WERI-Rb-1 (cell line): ENCODE measurements at places on chromosomes 3 and 15.
A peak's percentile ranks its signal among the peaks of the same experiment; 100 is the strongest.

DNA sequence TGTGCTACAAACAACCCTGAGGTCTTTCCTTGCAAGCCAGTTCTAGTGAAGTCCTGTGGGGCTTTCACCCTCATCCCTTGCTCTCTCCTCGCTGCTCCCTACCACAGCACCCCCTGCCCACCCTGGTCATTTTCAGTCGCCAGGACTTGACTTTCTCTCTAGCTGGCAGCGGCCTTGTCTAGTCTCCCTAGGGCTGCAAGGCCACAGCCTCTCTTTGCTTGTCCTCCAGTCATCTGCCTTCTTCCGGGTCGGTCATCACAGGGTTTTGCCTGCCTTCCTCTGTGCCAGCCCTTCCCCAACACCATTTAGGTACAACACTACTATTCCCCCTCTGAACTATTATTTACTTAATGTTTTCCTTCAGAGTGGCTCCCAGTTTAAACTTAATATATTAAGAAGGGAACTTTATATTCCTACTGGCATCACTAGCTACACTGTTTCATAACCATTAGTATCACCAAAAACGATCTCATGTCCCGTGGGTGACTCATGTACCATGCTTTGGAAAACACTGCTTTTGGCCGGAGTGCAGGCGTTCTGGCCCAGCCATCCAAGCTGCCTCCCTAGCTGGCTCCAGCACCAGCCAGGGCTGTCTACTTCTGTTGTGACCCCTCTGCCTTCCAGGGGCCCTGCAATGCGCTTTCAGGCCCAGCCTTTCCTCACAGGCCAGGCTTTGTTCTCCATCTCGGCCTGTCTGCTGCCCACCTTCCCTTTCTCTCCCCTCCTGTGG lies 21.4 kb downstream of the FAH start:
- DNase-seq: no peak

GRCh38 chr3:196287090-196287439 lies 461 bp downstream of the PCYT1A start:
- DNase-seq: no peak

DNA sequence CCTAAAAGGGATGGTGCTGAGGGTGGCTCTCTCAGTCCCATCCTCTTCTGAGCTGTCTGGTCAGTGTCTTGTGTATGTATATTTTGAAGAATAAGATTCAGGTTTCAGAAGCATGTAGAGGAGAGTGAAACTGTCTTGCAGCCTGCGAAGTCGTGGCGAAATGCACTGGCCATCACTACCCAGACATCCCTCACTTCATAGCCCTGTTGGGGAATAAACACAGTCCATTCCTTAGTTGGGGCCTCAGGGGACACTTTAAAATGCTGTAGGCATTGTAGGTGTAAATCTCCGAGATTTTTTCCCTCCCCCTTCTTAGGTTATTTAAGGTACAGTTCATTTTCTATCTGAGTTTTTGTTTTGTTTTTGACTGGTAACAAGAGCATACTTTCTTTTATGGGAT lies 93.8 kb downstream of the DNASE1L3 start:
- DNase-seq: no peak

- no peak for DNase-seq
Observed at GRCh38 chr3:37694284-37694675, 167.4 kb upstream of the CTDSPL start.

- no peak for DNase-seq
Observed at GRCh38 chr15:51883271-51883837, 53.9 kb downstream of the TMOD3 start.

DNA sequence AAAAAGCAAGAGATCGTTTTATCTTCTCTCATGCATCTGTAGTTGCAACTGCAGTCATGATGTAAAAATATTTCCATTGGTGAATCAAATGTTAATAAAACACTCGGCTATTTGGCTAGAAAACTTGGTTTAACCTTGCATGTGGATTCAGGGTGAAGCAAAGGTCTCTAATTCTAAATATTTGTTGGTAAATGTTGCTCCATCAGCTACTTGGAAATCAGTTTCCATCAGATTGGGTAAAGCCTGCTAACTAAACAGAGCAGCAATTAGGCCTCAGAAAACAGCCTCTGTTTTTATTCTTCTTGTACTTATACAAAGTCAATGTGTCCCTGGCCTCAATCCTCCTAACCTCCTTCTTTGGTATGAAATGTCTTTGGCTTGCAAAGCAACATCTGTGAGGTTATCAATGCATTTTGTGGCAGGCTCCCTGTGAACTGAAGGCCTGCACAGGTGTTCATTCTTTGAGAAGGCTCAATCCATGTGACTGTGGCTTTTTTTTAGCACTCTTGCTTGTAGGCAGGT lies 312.3 kb downstream of the WDR72 start:
- DNase-seq: no peak

DNA sequence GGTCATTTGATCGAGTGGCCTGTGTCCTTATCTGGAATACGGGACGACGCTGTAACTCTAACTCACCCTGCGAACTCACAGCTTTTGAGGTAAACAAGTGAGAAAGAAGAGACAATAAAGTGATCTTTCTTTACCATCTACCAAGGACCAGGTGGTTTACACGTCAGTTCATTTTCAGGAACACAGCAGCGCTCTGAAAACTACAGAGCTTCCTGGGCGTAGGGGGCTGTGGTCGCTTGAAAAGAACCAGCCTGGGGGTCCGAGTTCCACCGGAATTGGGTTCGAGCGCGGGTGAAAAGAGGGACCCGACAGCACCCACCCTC lies 357 bp downstream of the KIAA1143 start:
- DNase-seq: no peak

DNA sequence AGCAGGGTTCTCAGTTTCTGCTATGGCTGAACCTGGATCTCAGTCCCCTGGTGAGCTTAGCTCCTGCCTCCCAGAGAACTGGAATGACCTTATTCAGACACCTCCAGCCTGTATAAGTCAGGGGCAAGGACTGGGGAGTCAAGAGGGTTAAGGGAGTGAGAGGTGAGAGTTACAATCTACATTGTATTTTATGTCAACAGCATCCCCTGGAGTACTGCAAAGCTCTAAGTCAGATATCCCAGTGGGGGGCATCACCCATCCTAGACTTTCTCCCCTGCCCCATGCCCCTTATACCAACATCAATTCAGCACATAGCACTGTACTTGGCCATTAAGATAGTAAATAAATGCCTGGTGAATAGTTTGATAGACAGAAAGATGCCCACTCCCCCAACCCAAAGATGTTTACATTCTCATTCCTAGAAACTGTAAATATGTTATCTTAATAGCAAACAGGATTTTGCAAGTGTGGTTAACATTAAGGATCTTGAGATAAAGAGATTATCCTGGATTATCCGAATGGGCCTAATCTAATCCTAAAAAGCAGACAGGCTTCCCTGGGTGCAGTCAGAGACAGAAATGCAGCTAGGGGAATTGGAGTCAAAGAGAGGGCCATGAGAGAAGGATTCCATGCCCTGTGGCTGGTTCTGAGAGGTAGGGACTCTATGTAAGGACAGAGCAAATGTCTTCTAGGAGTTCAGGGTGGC lies 132.3 kb upstream of the RASGRP1 start:
- DNase-seq: peak; percentile 42

DNA sequence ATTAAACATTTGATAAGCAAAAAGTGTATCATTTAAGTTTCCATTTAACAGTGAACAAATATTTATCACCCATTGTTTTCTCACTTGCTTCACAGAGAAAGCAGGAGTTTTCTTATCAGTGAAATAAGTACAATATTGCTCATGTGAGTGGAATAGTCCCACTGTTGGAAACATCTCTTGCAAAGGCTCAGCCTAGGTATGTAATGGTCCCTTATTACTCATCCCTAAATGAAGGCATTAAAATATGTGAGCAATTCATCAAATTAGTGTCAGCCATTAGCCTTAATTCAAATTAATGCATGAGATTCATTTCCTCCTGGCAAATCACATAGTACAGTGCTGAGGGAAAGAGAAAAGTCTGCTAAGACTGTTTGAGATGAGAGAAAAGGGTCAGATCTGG lies 9.6 kb upstream of the FMN1 start:
- no peak for DNase-seq

DNA sequence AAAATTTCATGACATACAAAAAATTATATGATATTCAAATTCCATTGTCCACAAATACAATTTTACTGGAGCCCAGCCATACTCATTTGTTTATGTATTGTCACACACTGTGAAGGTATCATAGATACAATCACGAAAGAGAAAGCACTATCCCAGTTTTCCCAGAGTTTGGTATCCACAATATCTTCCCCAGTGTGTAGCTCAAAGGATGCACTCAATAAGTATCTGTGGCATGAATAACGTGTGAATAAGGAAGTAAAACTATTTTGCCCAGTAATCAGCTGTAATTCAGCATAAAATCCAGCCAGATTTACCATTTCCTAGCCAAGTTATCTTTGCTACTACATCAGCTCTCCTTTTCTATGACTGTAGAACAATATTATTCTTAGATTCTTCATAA lies 131.3 kb upstream of the KCNMB2 start:
- DNase-seq: no peak

- no peak for DNase-seq
Observed at GRCh38 chr15:36917411-36918267, 182.7 kb downstream of the MEIS2 start.

DNA sequence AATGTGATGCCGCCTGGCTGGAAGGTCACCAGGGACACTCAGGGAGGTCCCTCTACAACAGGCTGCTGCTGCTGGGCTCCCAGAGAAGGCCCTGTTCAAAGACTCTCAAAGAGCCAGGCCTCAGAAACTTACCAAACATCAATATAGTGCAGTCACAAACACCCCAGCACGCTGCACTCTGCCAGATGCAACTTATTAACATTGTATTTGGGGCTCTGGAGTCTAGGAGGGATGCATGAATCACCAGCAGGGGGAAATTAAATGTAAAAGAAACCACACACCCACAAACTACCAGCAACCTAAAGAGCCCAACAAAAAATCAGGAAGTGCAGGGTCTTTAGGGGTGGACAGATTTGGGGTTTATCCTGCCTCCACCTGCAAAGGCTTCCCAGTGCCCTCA lies 74.6 kb upstream of the SPATA12 start:
- DNase-seq: no peak

GRCh38 chr15:24943361-24943760 lies 11.4 kb upstream of the SNRPN start:
- DNase-seq: peak; percentile 27

- no peak for DNase-seq
Observed at GRCh38 chr15:57827021-57827420, 120.5 kb downstream of the POLR2M start.

DNA sequence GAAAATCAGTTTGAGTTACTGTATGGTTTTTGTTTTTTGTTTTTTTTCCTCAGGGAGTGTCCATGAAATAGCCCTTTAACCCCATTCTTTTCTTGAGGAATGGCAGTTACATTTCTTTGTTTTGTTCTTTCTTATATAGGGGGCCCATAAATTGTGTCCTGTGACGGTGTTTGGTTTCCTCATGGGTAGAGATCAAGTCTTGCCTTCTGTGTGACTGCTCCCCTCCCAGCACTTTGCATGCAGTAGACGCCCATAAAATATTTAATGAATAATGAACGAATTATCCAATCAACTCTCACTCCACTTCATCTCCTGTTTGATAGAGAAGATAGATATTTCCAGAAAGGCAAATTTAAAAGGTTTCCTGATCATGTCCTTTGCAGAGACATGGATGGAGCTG lies 78.1 kb downstream of the CADPS start:
- DNase-seq: no peak

DNA sequence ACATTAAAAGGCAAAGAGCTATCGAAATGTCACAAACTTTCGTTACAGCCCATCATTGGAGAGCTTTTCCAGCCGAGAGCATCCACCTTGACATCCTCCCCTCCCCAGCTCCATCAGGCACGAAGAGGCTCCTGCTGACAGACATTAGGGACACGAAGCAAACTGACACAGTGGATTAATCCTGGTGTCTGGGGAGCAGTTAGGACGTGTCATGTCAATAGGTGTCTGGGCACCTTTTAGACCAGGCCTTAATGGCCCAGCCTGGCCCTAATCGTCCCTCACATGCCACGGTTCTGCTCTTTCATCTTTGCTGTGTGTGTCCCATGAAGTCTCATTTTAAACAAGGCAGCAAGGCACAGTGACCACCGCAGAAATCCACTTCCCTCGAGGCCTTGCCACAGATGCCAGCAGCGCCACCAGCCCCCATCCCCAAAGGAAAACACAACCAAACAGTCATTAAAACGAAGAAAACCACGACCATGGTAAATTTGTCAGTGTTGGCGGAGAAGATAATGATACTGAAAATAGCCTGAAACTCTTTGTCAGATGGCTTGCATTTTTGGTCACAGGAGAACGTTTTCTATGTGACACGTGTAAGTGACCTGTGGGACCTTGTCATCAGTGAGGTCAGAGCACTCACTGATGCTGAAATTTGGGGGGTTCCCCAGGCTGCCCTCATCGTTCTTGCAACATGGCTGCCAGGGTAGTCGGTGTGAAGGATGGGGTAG lies 16.3 kb upstream of the PCSK6 start:
- no peak for DNase-seq

GRCh38 chr3:157074981-157075380 lies 85.0 kb downstream of the CCNL1 start:
- DNase-seq: no peak

- no peak for DNase-seq
Observed at GRCh38 chr3:26233374-26233773, 389.2 kb upstream of the LRRC3B start.

GRCh38 chr15:45641999-45642932 lies 7.4 kb downstream of the SQOR start:
- no peak for DNase-seq

- DNase-seq: peak; percentile 16
Observed at GRCh38 chr3:150146991-150147761, 176.5 kb upstream of the PFN2 start.

DNA sequence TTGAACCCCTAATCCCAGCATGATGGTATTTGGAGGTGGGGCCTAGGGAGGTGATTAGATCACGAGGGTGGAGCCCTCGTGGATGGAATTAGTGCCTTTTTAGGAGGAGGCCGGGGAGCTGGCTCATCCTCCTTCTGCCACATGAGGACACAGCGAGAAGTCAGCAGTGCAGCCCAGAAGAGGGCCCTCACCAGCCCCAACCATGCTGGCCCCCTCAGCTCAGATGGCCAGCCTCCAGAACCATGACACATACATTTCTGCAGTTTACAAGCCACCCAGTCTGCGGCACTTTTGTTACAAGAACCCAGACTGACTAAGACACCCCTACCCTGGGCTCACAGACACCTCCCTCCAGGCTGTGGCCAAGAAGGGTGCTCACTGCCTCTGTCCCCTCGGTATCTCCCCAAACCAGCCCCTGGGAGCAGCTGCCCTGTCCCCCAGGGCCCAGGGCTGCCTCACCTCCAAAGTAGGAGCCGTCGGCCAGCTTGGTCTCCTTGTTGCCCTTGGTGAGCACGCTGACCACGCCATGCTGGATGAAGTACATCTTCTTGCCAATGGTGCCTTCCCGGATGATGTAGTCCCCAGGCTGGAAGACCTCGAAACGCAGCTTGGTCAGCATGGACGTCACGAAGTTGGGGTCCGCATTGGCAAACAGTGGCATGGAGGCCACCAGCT lies 44.1 kb downstream of the HCN4 start:
- no peak for DNase-seq

GRCh38 chr15:84752700-84753099 lies 4.3 kb downstream of the ZNF592 start:
- no peak for DNase-seq

DNA sequence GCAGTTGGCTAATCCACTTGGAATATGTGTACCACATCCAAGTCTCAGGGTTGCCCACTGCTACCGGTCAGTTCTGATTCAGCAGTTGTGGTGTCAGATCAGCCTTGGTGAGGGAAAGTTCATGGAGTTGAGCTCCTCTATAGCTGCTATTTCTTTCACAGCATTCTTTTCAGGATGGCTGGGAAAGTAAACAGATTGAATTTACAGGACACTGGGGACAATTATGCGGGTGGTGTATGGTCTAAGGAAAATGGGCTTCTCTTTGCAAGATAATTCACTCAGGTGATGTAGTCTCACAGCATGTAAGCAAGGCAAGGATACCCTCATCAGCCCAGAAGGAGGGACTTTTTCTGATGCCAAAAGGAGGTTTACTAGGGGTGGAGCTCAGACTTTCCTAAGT lies 249.9 kb downstream of the DOCK3 start:
- no peak for DNase-seq
